ENCODE measurements at places on chromosomes 12 and 14.
A peak's percentile ranks its signal among the peaks of the same experiment; 100 is the strongest.

DNA sequence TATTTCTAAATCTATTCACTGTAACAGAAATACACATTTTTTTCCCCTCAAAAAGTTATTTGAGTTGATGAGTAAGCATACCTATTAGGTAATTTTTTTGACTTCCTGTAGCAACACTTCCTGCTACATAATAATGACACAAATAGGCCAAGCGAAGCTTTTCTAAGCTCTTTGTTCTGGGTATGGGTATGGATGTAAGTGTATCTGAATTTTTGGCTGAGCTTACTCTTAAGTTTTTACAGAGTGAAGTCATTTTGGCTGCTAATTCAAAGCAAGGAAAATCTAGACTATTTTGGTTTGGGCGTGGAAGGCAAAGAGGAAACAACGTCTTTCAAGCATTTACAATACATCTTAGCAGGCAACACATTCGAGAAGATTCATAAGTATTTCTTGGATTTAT, 1206.0 kb upstream of the FLRT2 start:
- DNase-seq: no peak

DNA sequence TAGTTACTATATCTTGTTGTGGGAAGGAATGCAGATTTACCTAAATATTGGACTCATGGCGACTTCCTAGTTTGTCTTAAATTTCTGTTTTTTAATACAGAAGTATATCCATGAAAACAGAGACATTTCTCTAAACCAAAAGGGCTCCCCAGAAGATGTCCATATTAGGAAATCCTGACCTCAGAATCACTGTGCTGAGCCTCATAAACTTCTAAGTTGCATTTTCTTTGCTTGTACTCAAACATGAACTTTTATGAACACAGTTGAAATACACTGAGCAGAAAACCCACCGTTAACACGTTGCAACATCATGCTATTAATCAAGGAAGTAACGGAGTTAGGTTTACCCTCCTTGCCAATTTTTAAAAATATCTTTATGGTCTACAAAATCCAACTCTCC, 42.9 kb upstream of the NR2C1 start:
- DNase-seq: no peak

DNA sequence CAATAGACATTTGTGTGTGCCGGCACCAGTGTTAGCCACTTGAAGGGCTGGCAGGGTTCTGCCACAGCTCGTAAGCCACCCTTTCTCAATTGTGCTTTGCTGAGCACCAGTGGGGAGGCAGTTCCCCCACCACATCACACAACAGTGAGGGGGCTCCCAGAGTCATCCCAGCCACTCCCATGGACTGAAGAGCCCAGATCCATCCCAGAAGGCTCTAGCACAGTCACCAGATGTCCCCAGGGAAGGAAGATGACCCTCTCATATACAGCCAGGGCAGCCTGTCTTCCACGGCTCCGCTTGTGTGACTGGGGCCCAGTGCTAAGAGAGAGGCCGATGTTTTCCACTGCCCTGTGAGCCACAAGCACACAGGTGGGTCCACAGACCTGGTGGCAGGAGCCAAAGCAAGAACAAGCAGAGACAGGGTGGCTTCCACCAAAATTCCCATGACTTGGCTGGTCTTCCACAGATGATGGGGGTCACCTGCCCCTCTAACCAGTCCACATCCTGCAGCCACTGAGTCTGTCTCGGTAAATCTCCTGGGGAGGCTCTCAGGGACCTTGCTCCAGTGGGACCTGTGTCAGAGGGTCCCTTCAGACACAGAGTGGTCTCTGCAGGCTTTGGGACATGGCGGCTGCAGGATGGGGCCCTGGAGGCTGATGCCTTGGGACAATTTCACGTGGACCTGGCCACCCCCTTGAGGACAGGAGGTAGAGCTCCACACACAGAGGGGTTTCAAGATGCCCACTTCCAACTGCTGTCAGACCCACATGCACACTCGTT, 71.9 kb upstream of the DDX11 start:
- no peak for DNase-seq

- no peak for DNase-seq
These were observed 1.0 kb downstream of the NACA start for GRCh38 chr12:56723889-56724700.

- no peak for DNase-seq
These were observed 991.6 kb upstream of the TMEM132C start for GRCh38 chr12:127275416-127275815.

- DNase-seq: no peak
These were observed 8.6 kb downstream of the EDDM3A start for GRCh38 chr14:20754308-20754707.

DNA sequence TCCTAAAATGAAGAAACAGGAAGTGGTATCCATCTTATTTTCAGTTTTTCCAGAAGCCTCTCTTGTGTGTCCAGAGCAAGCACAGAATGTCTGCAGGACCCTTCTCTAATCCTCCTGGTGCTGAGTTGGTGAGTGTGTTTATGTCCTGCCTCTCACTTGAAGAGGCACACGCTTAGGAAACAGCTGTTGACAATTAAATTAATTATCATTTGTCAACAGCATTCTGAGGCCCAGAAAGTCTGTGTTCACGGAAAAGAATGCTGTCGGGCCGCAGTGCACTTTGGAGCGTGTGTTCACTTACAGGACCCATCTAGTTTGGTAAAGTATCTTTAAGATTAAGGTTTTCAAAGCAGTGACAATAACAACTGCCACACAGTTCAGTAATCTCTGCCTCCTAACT, 70.5 kb downstream of the LMNTD1 start:
- DNase-seq: no peak

DNA sequence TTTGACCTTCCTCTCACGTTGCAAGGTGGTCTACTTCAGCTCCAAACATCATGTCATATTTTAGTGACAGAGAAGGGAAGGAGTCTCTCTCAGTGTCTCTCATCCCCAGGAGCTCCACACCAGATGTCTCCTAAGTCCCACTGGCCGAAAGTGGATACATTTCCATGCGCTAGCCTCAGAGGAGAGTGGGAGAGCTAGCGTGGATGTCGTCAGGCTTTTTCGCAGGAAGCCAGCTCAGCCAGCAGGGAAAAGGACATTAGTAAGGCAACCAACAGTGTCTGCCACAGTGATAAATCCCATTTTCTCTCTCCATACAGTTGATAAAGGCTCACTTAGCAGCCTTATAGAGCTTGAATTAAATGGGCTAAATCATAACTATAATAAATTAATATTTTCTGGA, 155.7 kb downstream of the PELI2 start:
- no peak for DNase-seq

- DNase-seq: no peak
These were observed 22.4 kb downstream of the BRI3BP start for GRCh38 chr12:125015680-125016310.

- DNase-seq: no peak
These were observed 24.0 kb downstream of the FAM222A start for GRCh38 chr12:109737631-109738030.

DNA sequence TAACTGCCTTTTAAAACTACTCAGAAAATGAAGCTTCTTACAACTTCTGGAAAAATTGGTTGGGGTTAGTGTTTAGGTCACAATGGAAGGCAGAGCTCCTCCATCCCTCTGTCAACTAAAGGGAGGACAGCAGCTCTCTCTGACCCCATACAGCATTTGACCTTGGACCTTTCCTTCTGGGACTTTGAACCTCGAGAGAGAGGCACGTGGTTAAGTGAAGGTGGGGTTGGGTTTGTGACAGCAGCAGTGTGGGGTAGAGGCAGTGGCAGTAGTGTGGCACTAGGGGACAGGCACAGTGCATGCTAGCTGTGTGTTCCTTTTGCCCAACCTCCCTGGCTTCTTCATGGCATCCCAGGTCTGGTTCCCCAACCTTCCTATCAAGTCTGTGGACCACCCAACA, 9.4 kb upstream of the C12orf75 start:
- no peak for DNase-seq

DNA sequence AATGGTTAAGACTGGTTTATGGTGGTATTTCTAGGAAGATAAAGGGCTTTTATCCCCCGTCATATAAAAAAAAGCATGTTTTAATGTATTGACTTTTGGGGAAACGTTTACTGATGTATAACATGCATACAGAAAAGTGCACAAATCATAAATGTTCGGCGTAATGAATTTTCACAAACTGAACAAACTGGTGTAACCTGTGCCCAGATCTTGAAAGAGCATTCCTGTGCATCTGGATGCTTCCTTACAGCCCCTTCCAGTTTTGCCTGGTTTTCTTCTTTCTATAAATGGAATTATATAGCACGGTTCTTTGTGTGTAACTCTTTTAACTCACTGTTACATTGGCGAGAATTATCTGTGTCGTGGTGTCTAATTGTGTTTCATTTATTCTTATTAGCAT, 693.8 kb upstream of the TBX3 start:
- DNase-seq: no peak

DNA sequence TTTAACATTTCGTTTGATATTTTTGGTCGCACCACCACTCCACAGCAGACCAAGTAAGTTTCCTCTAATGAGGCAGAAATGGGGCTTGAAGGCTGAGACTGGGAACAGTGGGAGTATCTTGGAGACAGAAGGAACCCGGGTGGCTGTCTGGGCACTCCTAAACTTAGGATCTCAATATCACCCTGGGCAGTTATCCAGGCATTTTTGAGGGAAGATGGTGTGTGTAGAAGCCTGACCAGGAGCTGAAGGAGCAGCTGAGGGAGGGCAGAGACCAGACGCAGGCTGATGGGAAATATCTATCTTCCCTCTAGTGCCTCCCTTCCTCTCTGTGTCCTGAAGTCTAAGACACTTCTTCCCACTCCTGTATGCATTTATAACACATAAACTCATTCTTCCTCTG, 10.7 kb downstream of the MARS1 start:
- DNase-seq: no peak

GRCh38 chr12:128830505-128830893, 6.7 kb upstream of the SLC15A4 start:
- no peak for DNase-seq

DNA sequence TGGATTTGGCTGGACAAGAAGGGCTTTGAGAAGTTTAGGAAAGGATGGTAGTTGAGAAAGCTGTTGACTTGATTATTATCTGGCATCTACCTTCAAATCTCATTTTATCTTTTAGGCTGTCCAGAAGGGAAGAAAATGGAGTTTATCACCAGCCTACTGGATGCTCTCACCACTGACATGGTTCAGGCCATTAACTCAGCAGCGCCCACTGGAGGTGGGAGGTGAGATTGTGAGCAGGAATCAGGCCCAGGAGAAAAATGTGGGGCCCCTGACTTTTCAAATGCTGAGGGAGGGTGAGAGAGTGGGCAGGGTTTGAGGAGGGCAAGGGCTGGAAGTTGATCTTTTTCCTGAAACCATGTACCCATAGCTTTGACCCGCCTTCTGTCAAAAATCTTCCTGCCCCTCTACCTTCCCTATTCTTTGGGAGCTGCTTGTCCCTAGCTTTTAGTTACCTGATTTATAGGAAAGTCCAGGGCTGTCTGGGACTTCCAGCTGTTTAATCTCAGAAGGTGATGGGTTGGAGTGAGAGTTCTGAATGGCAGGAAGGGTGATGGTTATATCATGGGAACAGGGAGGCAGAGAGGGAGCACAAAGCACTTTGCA, 134.2 kb downstream of the SMOC1 start:
- no peak for DNase-seq

DNA sequence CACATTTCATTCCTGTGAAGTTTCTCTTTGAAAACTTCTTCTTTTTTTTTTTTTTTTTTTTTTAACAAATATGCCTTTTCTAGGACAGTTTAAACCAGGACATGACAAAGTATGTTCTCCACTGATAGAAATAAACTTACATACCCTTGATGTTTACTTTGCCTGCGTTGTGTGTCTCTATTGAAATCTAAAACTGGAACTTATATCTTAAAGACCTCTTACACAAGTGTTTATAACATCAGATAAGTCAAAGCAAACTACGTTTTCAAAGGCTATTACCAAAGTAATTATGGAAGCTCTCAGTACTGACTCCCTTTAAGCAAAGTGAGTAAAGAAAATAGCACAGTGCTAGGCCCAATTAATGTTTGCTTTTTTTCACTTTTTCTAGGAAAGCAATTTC, 30.6 kb upstream of the ISM2 start:
- no peak for DNase-seq

DNA sequence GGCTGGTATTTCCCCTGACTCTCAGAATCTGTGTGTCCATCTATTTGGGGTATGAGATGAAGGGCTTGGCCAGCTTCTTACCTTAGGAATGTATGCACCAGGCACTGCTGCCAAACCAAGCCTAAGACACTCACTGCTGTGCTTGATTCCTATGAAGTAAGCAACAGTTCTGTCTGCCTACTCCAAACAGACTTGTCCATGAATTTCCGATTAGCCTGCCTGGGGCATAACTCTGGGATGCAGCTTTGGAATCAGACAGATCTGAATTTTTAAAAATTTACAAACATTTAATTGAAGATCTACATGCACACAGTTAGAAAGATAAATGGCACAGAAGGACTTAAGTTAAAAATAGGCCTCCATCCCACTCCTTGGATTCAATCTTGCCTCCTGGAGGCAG, 59.5 kb upstream of the JDP2 start:
- no peak for DNase-seq

DNA sequence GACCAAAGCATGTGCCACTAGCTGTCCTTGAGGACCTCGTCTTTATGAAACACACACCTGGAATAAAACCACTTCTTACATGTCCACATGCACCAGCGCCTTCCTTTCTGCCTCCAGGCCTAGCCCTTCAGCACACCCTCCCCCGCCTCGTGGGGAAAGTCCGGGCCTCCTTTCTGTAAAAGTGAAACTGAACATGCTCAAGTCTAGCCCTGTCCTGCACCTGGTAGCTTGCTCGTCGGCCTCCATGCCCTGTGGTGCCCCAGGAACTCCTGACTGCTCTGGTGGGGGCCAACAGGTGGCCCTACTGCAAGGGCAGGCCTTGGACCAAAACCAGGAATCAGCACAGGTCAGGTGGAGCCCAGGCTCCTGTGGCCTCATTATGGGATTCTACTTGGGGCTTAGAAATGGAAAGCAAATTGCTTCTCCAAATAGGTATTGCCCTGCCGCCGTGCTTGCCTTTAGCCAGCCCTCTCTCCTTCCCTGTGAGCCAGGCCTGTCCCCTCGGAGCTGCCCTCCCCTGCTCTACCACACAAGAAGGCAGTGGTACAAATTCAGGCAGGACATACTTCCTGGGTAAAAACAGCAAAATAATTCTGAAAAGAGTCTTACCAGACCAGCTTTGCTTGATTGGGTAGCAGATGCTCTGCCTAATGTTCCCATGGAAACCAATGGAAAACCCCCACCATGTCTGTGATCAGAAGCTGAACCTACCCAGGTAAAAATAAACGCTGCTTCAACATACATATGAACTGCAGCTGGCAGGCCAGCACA, 43.5 kb downstream of the ERH start:
- peak; percentile 48 for DNase-seq

Measured in stimulated activated CD4-positive, alpha-beta T cell treated with anti-CD3 and anti-CD28 coated beads, Interleukin-2, amount 100 ng/mL, for 4 hours (primary cell).